ENCODE measurements at places on chromosomes 7 and 10.

DNA sequence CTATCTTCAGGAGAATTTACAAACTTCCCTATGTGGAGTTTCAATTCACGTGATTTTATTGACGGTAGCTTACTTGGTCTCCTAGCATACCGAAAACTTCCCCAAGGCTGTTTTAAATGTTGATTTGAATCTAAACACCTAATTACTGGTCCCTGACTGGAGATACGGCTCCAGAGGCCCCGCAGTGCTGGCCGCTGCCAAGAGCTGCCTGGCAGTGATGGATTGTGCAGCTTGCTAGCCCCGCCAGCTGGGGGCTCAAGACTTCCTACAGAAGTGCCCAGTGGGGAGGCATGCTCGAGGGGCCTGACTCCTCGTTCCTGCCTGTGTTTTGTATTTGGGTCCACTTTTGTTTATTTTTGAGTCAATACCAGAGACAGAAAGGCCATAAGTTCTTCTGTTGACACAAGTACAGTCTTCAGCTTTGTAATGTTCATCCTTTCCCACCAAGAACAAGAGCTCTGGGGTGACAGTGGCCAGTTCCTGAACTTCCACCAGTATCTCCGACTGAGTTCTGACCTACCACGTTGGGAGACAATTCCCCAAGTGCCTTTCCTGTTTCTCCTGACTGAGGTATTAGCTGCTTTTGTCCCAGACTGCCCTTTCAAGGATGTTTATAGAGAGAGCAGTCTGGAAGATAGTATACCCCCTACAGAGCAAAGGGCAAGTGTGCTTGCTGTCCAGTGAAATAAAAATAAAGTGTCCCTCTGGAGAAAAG lies 80.7 kb upstream of the CXCL12 start:
- DNase-seq, result no peak

DNA sequence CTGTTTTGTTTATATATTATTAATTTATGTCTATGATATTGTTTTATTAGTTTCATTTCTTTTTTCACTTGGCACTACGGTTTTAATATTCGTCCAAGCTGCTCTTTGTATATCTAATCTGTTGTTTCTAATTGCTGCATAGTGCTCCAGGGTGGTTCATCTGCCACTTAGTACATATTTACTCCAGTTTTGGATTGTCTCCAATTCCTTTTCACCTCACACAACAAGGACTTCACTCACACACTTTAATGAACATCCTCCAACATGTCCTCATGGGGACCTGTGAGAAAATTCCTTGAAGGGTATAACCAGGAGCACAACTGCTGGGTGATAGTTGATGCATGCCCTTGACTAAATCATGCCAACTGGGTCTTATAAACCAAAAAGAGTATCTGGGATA lies 14.1 kb upstream of the NOC3L start:
- no peak for DNase-seq

DNA sequence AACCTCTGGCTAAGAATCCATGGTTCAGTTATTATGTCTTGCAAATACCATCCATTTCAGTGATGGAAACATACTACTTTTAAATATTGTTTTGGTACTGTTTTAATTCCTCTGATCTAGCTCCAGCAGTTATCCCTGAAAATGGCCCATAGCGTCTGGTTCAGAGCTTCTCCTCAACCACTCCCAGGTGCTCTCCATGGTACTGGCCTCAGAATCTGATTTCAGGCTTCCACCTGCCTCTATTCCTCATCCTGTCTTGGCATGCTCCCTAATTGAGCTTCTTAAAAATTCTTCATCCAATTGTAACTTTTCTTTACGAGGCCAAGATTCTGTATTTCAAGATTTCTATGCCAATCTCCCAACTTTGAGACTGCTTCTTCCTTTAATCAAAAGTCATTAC lies 236.3 kb downstream of the HTR7 start:
- peak; percentile 2 for DNase-seq

DNA sequence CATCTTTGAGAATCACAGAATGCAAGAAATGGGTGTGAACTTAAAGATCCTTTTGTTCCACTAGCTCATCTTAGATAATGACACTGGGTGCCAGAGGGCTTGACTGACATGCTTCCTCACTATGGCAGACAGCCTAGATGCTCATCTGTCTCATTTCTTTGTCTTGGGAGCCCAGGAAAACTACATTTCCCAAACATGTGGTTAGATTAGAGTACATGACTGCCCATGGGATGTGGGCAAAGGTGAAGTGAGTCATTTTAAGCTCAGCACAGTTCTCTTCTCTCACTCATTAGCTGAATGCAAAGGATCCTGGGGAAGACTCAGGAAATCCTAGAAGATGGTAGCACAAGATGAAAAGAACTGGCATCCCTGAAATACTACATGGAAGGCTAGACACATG lies 32.5 kb upstream of the TBX20 start:
- peak; percentile 58 for DNase-seq

- peak; percentile 82 for DNase-seq
Observed at GRCh38 chr10:82981137-82981723, 1106.2 kb downstream of the NRG3 start.

DNA sequence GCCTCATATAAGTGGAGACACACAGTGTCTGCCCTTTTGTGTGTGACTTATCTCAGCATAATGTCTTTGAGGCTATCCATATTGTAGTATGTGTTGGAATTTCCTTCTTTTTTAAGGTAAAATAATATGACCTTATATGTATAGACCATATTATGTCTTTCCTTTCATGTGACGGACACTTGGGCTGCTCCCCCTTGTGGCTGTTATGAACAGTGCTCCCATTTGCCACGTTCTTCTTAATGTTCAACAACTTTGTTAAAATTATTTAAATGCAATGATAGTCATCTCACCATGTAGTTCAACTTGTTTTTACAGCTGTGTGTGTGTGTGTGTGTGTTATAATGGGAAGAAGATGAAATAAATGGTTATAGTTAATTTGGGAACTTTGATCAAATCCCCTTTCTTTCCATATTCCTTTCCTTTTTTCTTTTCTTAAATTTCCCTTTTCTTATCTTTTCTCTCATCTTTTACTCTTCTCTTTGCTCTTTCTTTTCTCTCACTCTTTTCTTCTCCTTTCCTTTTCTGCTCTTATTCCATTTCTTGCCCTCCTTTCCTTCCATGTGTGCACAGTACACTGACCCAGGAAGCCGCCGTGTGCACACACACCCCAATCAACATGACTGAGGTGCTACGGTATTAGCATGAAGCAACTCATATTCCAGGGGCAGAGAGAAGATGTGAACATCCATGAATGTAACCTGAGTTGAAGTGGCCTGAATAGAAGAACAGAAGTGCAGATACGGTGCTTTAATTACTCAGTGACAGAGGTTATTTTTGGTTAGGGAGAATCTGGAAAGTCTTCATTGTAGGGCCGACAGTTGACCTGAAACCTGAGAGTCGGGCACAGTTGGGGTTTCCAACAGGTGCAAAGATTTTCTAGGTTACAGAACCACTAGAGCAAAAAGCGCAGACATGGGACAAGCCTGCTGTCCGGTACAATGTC lies 596.6 kb downstream of the SDK1 start:
- DNase-seq, result peak; percentile 8
